Transverse colon (tissue), 4 donors: ENCODE measurements at places on chromosomes 4 and X. TPM values are rescaled to one million over a fixed set of nuclear protein-coding genes. Genes with fewer than 3 reads are reported as not detected.

Gene PPARGC1A
- 4,431 TPM for total RNA-seq

DNA sequence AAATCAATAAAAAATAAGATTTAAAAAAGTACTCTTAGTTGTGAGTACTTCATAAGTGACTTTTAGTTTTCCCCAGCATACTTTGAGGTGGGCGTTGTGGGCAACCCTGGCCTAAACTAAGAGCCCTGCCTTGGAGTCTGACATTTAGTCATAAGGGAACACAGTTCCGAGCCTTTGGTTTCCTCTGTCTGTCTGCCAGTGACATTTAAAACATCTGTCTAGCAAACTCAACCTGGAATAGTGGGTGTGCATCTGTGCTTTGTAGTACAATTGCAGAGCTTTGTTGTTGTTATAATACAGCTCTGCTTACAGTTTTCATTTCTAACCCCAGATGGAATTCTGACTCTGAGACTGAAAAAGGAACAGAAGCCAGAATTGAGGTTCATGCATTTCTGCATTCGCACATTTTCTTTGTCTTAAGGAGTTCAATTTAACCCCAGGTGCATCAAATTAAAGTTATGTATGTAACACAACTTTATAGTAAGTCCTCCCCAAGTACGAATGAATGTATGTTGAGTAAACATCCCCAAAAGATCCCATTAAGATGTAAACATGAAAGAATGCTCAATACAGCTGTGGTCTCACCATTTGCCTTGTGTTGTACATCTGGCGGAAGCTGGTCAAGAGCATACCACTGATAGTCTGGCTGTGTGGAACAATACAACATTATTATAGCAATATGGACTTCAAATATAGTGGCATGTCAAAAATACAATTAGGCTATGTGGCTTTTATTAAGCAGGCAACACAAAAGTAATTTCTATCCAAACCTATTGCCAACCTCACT lies 25.9 kb downstream of the TNIP3 start:
- DNase-seq, result no peak

DNA sequence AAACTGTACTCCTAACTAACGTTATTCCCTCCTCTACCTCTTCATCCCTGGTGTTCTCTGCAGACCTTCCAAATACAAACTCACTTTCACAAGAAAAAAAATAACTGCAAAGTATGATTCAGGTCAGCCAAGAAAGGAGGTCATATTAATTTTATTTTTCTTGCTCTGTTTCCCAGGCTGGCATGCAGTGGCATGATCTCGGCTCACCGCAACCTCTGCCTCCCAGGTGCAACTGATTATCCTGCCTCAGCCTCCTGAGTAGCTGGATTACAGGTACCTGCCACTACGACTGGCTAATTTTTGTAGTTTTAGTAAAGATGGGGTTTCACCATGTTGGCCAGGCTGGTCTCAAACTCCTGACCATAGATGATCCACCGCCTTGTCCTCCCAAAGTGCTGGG lies 156.6 kb downstream of the CHIC2 start:
- no peak for DNase-seq

Gene FRG2
- total RNA-seq, result not detected

Gene GCNA
- 1.9 TPM for total RNA-seq

Gene ATP11C
- 26.0 TPM for total RNA-seq

Gene PKD2
- 15.7 TPM for total RNA-seq

GRCh38 chr4:46389301-46389775 lies 590 bp downstream of the GABRA2 start:
- peak; percentile 57 for DNase-seq

GRCh38 chrX:110733166-110733565 lies 62.5 kb downstream of the CHRDL1 start:
- no peak for DNase-seq

DNA sequence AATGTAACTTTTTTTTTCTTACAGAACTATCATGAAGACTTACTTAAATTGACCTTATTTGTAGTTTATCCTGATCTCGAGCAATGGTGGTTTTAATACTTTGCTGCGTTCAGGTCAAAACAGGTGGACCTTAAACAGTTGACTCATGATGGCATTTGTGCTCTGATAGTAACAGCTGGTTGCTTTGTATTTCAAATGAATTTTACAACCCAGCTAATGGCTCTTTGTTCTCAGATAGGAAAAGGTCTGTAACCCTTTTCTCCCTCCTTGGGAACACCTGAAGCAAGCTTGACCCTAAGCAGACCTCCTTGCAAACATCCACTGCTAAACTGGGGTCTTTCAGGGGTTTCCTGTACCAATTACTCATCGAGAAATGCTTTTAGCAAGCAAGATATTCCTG lies 79.2 kb downstream of the F11 start:
- DNase-seq, result no peak

DNA sequence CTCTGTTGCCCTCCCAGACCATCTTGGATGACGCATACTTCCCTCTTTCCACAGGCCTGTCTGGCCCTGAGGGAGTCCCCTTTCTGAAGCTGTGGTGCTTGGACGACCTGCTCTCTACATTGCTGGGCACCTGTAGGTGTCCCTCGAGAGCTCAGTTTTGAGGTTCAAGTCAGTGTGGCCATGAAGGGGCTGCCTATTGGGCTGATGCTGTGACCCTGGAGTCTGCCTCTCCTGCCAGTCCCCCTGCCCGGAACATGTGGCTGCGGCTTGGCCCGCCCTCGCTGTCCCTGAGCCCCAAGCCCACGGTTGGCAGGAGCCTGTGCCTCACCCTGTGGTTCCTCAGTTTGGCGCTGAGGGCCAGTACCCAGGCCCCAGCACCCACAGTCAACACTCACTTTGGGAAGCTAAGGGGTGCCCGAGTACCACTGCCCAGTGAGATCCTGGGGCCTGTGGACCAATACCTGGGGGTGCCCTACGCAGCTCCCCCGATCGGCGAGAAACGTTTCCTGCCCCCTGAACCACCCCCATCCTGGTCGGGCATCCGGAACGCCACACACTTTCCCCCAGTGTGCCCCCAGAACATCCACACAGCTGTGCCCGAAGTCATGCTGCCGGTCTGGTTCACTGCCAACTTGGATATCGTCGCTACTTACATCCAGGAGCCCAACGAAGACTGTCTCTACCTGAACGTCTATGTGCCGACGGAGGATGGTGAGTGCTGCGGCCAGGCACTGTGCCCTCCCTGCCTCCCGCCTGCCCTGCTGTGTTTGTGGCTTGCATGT lies 3.0 kb downstream of the NLGN3 start:
- no peak for DNase-seq

Gene CENPVL3
- total RNA-seq, result not detected

Gene SPANXN3
- total RNA-seq, result not detected

Gene DRD5
- not detected for total RNA-seq

DNA sequence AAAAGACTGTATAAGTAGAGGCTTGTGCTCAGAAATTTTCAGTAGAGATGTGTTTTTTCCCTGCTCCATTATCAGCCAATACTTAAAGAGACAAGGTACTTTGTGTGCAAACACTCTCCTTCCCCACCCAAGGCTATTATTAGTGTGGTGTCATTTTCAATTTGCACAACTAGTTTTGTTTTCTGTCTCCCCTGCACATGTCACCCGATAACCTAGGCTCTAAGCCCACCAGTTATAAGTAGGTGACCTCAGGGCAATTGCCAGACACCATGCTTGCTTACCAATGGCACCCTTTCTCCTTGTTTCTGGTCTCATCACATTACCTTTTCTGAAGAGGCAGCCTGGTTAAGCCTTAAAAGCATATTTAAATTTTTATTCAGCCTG lies 8.0 kb upstream of the GUCY1A1 start:
- no peak for DNase-seq

- no peak for DNase-seq
Observed at GRCh38 chr4:118740869-118741268, 55.7 kb downstream of the METTL14 start.

DNA sequence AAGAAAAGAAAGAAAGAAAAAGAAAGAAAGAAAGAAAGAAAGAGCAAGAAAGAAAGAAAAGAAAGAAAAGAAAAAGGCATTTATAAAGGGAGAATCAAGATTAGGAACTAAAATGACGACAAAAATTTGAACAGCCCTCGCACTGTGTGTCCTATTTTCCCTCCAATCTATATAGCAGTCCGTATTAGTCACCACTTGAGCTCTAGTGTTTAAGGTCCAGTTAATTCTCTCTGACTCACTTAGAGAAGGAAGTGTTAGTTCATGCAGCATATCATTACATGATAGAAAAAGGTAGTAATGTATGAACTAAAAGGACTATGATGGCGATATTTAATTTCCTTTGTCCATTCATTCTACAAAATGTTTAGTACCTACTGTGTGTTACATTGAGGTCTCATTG lies 122.7 kb downstream of the CBLL2 start:
- DNase-seq, result no peak

DNA sequence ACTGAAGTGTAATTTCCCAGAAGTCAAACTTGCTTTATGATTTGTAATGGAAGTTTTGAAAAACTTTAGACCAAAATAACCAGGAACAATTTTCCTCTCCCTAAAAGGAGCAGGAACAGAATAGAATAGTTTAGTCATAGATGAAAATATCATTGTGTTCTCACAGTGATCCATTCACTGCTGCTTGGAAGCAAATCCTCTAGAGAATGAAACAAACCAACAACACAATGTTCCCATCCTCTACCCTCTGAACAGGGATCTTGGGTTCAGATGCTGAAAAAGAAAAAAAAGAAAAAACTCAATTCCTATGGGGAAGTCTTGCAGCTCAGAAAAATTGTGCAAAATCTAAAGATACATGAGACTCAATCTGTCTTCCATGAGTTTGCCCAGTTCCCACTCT lies 12.2 kb downstream of the DSPP start:
- no peak for DNase-seq

Gene PPEF1
- not detected for total RNA-seq

DNA sequence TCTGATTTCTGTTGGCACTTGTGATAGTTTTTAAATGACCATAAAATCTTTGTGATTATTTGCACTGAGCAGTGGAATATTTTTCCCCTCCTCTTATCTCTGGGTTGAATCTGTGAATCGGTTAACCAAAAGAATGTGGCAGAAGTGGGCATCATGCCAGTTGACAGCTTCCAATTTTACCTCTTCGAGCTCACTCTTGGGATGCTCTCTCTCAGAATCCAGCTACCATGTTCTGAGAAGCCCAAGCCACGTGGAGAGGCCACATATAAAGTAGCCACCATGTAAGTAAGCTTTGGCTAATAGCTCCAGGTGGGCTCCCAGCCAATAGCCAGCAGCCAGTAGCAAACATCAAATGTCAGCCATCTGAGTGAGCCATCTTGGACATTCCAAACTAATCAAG lies 12.9 kb upstream of the WDR19 start:
- no peak for DNase-seq

DNA sequence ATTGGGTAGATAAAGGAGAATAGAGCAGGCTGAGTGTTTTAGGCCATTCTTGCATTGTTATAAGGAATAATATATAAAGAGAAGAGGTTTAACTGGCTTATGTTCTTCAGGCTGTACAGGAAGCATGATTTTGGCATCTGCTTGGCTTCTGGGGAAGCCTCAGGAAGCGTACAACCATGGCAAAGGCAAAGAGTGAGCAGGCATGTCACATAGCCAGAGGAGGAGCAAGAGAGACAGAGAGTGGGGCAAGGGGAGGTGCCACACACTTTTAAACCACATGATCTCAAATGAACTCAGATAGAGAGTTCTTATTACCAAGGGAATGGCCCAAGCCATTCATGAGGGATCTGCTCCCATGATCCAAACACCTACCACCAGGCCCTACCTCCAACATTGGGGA lies 4.4 kb upstream of the METTL14 start:
- DNase-seq, result no peak

DNA sequence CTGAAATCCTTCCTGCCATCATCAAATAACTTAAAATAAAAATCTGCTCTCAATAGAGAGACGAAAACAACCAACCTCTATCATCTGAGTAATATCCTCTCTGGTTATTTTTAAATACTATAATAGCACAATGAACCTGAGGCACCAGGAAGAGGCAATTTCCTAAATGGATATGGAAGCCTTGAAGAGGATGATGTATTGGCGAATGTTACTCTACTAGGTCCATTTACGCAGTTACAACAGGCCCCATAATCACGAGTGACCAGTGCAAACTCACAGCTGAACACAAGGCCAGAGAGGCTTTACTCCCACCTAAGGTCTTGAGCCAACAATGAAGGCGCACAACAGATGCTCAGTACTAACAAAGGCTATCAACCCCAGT lies 678.8 kb upstream of the NR3C2 start:
- no peak for DNase-seq

Gene SPATA18
- 11.2 TPM for total RNA-seq

- no peak for DNase-seq
Observed at GRCh38 chr4:145945431-145946155, 7.0 kb upstream of the ZNF827 start.

GRCh38 chr4:52665592-52665991 lies 6.5 kb upstream of the USP46 start:
- no peak for DNase-seq

DNA sequence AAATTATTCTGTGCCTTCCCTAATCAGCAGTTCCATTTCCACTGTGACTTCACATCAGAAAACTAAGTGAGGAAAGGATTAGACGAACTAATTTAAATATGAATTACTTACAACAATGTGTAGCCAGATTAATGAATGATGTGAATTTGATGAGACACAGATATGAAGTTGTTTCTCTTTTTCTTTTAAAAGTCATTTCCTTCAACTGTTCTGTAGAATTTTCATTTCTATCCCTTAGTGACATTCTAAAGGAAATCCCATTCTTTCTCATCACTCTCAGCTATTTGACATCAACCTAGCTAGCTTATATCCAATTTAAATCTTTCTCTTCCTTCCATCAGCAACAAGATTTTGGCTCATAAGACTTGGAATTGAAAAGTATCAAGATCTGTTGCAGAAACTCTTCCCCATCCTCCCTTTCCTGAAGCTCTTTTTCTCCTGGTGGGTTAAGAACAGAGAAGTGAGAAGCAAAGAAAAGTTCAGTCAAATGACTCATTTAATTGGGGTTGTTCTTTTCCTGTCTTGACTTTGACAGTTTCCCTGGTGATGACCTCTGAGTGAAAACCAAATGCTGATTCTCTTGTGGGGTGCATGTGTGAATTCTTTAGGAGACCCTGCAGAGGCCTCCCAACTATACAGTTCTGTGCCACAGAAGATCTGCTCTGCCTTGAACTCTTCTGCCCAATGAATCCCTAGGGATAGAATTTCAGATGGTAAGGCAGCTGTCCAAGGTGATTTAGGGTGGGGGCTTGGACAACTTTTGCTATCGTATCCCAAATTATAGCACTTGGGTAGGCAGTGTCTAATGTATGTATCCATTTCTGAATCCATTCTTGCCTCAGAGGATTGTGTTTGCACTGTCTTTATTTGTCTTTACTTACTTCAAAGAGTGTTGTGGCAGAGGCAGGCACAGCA lies 232.5 kb upstream of the GPRIN3 start:
- DNase-seq, result no peak

Gene XK
- total RNA-seq, result 54.3 TPM

DNA sequence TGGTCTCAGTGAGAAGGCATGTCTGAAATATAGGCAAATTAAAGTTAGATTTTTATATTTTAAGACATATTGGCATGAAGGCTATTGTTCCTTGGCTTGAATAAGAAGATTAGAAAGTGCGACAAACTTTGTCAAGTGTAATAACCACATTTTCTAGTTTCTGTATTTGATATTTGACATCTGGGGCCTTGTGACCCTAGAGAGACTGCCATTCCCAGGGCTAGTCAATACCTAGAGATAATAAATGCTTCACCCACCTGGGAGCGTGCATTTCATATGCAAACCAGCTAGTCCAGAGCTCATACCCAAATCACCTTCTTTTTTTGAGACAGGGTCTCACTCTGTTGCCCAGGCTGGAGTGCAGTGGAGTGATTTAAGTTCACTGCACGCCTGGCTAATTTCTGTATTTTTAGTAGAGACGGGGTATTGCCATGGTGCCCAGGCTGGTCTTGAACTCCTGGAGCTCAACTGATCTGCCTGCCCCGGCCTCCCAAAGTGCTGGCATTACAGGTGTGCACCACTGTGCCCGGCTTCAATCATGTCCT lies 62.6 kb downstream of the COQ2 start:
- no peak for DNase-seq
